Cardiac septum (tissue), 1 donor: ENCODE measurements at places on chromosomes 3 and 15.
A peak's percentile ranks its signal among the peaks of the same experiment; 100 is the strongest.

- DNase-seq, result no peak
These were observed 175.6 kb downstream of the AGBL1 start for GRCh38 chr15:86255247-86255646.

- DNase-seq, result peak; percentile 46
These were observed 77.0 kb downstream of the NTRK3 start for GRCh38 chr15:88179562-88179961.

DNA sequence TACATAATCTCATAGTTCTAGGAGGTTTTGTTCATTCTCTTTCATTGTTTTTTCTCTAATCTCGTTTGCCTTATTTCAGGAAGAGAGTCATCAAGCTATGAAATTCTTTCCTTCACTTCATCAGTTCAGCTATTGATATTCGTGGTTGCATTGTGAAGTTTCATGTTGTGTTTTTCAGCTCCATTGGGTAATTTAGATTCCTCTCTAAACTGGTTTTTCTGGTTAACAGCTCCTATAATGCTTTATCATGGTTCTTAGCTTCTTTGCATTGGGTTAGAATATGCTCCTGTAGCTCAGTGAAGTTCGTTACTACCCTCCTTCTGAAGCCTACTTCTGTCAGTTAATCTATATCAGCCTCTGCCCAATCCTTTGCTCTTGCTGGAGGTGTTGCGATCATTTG lies 69.4 kb upstream of the CD96 start:
- no peak for DNase-seq

- no peak for DNase-seq
These were observed 30.7 kb downstream of the SLC6A6 start for GRCh38 chr3:14433106-14433505.

GRCh38 chr3:154616298-154616697 lies 186.3 kb upstream of the GPR149 start:
- DNase-seq, result no peak

- no peak for DNase-seq
These were observed 68.4 kb upstream of the NR2F2 start for GRCh38 chr15:96262097-96262496.

- no peak for DNase-seq
These were observed 146.4 kb downstream of the EPHA6 start for GRCh38 chr3:96960661-96961330.

DNA sequence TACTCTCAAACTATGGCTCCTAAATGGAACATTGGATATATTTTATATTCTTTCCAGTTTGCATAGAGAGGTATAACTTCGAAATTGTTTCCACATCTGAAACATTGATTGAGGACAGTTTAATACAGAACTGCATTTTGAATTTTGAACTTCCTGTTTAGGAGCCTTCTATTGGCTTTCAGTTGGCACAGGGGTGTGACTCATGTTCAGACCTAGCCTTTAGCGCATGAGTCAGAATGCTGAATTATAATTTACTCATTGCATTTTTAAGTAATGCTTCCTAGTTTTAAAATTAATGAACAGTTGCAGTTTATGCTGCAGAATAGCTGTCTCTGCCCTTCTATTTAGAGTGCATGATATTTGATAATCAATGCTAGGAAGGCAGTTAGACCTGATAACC lies 751.7 kb downstream of the CADM2 start:
- no peak for DNase-seq

- DNase-seq, result no peak
These were observed 20.2 kb downstream of the SLC24A1 start for GRCh38 chr15:65641768-65642475.

- DNase-seq, result peak; percentile 39
These were observed 113.7 kb downstream of the LIPC start for GRCh38 chr15:58545307-58546065.

DNA sequence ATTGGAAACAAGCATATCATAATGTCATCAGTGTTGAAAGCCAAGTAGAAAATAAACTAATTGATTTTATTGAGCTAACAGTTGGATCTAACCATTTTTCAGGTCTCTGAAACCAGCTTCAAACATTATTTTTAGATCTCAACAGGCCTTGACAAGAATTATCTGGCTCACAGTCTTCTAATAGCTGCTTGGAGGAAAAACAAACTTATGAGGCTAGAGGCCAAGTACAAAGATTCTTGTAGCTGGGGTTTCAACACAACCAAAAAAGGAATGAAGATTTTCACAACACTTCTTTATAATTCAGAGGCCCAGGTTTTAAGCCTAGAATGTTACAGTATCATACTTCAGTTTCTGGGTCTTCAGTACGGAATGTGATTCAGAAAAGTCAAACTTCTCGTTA lies 3.7 kb downstream of the SETMAR start:
- DNase-seq, result no peak

- no peak for DNase-seq
These were observed 15.6 kb upstream of the CTXND1 start for GRCh38 chr15:80267658-80268057.

DNA sequence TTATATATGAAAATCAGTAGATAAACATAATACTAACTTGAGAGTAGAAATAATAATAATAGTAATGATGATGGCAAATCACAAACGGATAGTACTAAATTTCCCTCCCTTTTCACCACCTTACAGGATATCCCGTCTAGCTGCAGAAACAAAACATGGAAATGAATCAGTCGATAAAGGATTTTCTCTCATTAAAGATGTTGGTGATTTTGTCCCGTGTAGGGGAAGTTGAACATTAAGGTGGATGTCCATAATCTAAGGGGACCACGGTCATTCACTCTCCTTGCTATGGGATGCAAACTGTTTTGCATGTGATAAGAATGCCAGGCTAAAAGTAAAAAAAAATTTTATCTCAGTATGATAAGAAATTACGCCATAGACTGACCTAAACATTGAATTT lies 1027.7 kb upstream of the NR2F2 start:
- no peak for DNase-seq

- no peak for DNase-seq
These were observed 27.7 kb downstream of the RAB7A start for GRCh38 chr3:128753715-128754114.

DNA sequence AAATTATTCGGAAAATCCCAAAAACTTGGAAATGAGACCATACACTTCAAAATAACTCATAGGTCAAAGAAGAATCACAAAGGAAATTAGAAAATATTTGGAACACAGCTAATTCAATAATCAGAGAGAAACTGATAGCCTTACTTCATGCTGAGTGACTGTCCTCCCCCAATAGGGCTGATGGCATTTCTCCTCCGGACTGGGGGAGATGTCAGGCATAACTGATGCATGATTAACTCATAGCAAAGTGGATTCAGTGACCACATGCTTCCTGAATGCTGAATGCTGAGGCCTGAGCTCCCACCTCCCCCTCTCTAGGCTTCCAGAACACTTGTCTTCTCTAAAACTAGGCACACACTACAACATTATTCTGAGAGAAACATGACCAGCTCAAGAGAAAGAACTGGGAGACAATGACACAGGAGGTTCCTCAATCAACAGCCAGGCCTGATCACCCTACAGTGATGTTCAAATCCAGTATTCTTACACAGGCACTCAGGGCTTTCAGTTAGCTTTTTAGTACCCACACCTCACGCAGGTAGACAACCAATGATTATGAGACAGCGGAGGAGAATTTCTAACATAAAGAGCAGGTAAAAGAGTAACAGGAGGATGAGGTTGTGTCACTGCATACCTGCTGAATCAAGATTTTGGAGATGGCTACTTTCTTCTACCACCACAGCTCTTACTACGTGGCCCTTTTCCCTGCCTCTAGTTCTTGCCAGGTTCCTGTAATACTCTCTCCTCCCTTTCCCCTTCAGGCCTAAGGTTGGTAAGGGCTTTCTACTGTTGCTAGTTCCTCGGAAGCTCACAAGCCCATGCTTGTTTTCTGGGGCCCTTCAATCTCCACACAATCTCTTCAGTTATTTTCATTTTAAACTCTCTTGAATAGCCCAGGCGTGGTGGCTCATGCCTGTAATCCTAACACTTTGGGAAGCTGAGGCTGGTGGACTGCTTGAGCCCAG lies 96.1 kb downstream of the FMN1 start:
- no peak for DNase-seq

DNA sequence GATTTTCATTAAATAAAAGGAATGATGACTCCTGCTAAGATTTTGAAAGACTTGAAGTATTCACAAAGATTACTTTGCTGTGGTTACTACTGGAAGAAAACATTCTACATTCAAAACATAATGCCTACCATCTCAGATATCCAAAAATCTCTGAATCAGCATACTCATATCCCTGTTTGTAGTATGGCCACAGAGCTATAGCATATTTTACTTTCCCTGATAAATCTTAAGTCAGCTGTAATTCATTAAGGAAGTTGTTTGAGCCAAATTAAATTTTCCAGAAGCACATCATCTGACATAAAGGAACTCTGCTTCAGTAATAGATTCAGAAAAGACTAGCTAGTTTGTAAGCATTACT lies 942.0 kb downstream of the ROBO1 start:
- DNase-seq, result no peak

GRCh38 chr15:91199511-91199910 lies 99.5 kb downstream of the SV2B start:
- no peak for DNase-seq

- DNase-seq, result no peak
These were observed 47.8 kb upstream of the USP50 start for GRCh38 chr15:50594311-50594710.

DNA sequence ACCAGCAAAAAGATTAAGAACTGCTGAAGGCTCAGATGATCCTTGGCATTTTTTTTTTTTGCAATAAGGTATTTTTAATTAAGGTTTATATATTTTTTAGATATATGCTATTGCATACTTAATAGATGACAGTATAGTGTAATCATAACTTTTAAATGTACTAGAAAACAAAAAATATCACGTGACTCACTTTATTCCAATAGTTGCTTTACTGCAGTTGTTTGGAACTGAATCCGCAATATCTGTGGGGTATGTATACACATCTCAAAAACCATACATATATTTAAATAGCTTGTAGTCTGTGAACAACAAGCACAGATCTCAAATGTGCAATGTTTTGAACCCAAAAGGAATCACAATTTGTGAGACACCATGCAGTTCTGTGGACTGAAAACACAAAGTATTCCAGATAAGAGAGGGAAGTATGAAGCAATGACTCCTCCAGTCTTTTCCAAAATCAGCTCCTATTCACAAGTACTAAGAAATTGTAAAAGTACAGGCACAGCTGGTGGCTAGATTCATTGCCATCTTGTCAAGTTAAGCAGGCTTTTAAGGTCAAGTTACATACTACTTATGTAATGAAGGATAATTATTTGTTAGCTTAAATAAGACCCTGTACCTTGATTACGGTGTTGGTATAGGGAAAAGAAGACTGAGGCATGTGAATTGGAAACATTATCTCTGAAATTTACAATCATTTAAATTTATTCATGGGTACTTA lies 331.1 kb downstream of the TBC1D5 start:
- DNase-seq, result no peak
